Left renal pelvis (tissue), 4 donors: ENCODE measurements at places on chromosomes 5 and 9. TPM values are rescaled to one million over a fixed set of nuclear protein-coding genes. Genes with fewer than 3 reads are reported as not detected.

- peak; percentile 76 for DNase-seq
Measured at GRCh38 chr9:130042885-130043653, at the start of gene FNBP1. TSS of gene FNBP1 (minus strand) at chr9:130043189. CDS start at chr9:130042975, 214 bp downstream.

DNA sequence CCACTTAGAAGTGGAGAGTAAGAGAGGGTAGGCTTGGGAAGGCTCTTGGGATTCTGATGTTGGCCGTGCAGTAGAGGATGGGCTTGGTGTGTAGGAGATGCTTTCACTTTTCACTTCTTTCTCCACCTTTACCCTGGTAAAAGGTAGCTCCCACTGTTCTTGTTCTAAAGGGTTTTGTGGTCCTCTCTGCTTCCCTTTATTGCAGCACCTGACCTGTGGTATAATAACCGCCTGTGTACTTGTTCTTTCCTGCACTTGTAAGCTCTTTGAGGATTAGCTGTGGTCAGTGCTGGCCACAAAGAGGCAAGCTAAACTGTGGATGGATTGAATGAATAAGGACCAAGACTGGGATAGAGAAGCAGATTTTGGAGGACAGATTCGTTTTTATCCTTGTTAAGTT is 25.2 kb downstream of the KDM4C start:
- no peak for DNase-seq

- no peak for DNase-seq
Measured at GRCh38 chr9:11149065-11149464, 536.3 kb upstream of the PTPRD start.

Gene SLU7
- 67.6 TPM for polyA plus RNA-seq

DNA sequence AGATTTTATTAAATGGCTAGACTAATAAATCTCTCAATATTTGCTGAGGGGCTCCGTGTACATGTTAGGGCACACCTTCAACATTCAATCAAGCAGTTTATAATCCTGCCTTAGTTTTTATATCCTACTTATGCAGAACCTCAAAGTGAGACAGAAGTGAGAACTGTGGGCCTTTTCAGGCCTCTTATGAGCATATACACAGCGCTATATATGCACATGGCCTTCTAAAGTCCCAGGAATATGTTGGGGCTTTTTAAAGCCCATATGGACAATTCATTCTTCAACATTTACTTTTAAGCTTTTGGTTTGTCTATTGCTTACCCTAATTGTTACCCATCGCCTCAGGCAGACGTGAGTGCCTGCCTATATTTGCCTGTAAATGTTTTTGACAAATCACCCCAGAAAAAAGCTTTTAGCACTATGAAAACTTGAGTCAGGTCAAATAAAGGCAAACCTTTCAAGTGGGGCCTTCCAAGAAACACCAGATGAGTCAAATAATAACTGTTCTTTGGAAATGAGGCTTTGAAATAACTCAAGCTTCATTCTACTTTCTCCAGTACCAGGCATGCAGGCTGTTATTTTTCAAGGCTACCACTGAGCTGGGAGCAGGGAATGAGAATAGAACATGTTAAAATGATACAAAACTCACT is 58.2 kb downstream of the ESM1 start:
- DNase-seq, result no peak

DNA sequence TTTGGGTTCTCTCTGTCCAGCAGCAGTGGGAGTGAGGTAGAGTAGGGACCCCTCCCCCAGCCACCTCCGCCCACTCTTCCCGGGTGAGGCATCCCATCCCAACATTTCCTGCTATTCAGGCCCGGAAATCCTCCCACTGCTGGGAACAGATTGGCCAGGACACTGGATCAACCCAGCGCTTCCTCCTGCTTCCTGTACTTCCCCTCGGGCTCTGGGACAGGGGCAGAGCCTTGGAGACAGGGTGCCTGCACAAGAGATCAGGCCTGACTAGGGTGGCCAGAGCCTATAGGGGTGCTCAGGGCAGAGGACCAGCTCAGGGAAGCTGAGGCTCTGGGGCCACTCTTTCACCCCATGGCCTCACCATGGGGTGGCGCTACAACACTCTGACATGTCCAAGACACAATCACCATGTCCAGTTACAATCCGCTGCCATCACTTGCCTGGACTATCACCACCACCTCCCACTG is 14.5 kb downstream of the SH2D3C start:
- DNase-seq, result no peak

Gene FIBCD1
- 0.43 TPM for polyA plus RNA-seq

DNA sequence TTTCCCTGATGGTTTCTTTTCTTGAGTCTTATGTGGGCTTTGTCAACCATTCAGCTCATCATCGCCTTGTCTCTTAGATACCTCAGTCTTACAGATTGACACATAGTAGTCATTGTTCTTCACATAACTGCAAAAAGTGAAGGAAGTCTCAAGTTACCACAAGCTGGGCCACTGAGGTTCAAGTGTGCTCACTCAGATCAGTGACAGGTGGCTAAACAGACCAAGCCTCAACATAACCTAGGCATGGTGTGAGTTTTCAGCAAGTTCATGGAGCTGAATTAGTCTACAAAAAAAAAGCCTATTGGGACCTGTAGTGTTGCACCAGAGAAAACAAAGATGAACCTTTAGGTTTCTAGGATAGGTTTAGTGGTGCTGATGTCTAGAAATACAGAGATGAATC is 58.2 kb downstream of the RFK start:
- DNase-seq, result no peak

Gene PCDHGA12
- 1.5 TPM for polyA plus RNA-seq

Gene PCDHA9
- polyA plus RNA-seq, result 0.03 TPM

GRCh38 chr5:57576317-57576716 is 93.7 kb upstream of the ACTBL2 start:
- no peak for DNase-seq

Gene GLRA1
- polyA plus RNA-seq, result not detected

GRCh38 chr9:126724226-126724625 is 80.6 kb upstream of the ZBTB43 start:
- DNase-seq, result no peak

Gene PHYHD1
- polyA plus RNA-seq, result 39.0 TPM

DNA sequence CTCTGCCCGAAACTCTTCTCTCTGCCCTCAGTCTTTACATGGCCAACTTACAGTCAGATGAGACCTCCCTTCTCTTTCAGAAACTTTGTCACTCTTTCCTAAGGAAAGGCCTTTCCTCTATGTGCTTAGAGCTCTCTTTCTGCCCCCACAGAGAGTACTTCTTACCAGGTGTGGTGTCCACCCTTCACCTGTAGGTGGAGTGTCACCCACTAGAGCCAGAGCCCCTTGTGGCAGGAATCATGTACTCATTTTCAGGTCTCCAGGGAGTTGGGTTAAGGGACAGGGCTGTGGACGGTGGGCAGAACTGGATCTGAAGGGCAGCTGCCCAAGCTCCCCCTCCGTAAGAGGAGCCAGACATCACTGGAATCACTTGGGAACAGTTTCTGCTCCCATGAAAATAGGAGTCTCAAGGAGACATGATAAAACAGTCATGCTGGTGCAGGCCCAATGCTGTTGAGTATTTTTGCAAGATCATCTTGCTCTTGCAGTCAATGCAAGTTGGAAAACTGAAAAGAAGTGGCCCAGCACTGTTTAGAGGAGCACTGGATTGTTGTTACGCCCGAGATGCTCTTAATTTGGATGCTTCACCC is 436.7 kb downstream of the ZSWIM6 start:
- no peak for DNase-seq

GRCh38 chr9:130927338-130927737 is 11.7 kb downstream of the FIBCD1 start:
- DNase-seq, result no peak

DNA sequence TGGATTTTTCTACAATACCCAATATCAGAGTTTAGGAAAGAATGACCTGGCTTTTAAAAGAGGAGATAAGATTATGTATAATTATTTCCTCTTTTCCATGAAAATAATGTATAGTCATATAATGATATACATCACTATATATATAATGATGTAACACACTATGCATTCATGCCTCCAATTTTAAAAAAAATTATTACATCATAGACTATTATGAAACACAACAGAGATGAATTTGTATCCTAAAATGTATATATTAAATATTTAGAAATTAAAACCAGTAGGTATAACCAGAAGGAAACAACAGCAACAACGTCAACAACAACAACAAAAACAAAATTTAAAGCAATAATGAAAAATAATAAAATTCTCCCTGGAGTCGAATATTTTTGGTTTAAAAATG is 1856.5 kb upstream of the CDH6 start:
- DNase-seq, result no peak

- peak; percentile 50 for DNase-seq
Measured at GRCh38 chr9:106697750-106698502, 165.0 kb upstream of the ZNF462 start.

DNA sequence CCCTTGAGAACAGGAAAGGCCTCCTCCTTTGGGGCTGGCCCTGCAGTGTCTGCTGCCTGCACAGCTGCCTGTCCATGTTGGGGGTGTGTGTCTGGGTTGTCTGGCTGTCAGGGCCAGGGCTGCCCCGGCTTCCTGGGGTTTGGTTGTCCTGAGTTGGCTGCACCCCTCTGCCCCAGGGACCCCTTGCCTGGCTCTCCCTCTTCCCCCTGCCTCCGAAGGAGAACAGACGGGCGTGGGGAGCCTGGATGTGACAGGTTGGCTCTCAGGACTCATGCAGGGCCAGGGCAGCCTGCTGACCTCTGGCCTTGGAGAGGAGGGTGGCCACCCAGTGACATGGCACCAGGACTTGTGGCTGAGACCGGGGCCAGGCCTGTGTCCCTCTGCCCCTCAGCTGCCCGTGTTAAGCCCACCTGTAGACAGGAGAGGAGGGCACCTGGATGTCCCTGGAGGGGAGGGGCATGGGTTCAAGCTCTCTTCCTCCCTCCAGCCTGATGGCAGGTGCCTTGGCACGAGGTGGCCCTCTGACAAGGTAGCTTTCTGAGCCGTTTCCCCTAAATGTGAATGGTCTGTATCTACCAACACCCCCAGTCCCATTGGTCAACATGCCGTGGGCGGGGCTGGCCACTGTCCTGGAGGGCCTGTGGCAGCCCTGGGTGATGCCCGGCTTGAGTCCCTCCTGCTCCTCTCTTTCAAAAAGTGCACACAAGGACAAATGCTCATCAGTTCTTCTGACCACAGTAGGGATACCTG is 34.9 kb downstream of the WNK2 start:
- DNase-seq, result no peak

DNA sequence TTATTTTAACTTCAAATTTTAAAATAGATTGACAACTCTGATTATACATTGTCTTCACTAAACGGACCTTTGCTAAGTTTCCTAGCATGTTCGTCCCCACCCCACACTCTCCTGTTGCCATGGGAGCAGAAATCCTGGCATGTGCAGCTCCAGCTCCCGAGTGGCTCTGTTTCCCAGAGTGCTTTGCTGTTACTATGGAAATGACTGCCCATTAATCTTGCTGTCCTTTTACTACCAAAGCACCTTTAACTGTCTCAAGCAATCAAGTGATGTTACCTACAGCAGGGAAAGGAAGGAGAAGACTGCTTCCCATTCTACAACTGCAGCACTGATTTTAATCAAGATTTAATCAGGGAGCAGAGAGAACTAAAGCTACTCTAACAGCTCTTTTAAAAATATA is 212.0 kb upstream of the KIF2A start:
- DNase-seq, result peak; percentile 78

GRCh38 chr5:76617675-76618074 is 5.5 kb downstream of the F2RL2 start:
- no peak for DNase-seq

DNA sequence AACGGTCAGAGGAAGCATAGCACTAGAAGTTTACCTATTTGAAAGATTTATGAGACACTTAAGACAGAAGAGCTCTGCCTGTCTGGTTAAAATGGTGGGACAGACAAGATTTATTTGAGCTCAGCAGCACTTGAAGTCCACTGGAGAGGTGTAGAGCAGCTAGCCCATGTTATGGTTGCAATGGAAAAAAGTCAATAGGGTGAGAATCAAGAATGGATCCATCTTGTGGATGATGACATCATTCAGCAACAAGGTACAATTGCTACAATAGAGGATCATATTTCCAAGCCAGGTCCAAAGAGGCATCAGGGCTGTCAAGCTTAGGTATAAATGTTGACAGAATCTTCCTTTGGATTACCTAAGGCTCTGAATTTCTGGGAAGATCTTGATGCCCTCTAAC is 21.1 kb upstream of the ZNF131 start:
- DNase-seq, result no peak

- no peak for DNase-seq
Measured at GRCh38 chr5:36720688-36721087, 114.3 kb downstream of the SLC1A3 start.

GRCh38 chr9:114008667-114009410 is 69.3 kb downstream of the AMBP start:
- no peak for DNase-seq

Gene CTXN3
- polyA plus RNA-seq, result not detected

- DNase-seq, result no peak
Measured at GRCh38 chr9:89486681-89487080, 11.2 kb downstream of the SEMA4D start.

- no peak for DNase-seq
Measured at GRCh38 chr5:114176356-114176755, 185.5 kb upstream of the KCNN2 start.

DNA sequence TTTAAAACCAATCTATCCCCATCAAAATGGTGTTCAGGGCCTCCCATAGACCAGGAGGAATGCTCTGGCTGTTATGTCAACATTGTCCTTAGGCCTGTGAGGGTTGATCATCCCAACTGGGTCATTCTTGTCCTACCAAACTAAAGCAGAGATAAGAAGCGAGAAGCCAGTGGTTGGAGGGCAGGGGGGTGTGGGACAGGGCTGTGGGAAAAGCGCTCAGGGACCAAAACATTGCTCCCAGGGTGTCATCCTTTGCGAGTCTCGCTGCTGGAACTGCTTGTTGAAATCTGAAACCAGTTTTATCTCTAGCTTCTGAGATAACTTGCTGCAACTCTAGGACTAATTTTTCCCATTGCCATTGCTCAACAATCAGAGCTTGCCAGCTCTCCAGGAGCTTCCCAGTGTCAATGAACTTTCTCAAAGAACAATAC is 48.1 kb downstream of the SPATA31C2 start:
- DNase-seq, result no peak

GRCh38 chr5:172243302-172243701 is 40.3 kb downstream of the UBTD2 start:
- DNase-seq, result no peak

Gene C5orf52
- polyA plus RNA-seq, result not detected

GRCh38 chr5:93285461-93285860 is 295.6 kb downstream of the NR2F1-AS1 start:
- DNase-seq, result no peak

DNA sequence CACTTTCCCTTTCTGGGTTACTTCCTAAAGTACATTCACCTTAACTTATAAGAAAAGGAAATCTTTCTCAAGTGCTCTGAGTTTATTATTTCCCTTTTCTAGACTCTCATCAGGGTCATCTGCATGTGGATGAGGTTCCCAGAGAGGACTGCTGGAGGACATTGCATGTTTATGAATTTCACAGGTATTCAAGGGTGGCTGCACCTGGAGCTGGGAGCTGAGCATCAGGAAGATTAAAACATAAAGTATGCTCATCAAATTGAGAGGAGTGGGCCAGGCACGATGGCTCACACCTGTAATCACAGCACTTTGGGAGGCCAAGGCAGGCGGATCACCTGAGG is 34.7 kb upstream of the PLIN2 start:
- DNase-seq, result no peak

GRCh38 chr9:18074041-18074440 is 399.9 kb upstream of the ADAMTSL1 start:
- no peak for DNase-seq
